Upper lobe of left lung (tissue), 6 donors: ENCODE measurements at places on chromosomes 12 and 14. TPM values are rescaled to one million over a fixed set of nuclear protein-coding genes. Genes with fewer than 3 reads are reported as not detected.

WDR89 gene
- total RNA-seq = 2.1 TPM

TNFAIP2 gene
- total RNA-seq = 205 TPM

DNA sequence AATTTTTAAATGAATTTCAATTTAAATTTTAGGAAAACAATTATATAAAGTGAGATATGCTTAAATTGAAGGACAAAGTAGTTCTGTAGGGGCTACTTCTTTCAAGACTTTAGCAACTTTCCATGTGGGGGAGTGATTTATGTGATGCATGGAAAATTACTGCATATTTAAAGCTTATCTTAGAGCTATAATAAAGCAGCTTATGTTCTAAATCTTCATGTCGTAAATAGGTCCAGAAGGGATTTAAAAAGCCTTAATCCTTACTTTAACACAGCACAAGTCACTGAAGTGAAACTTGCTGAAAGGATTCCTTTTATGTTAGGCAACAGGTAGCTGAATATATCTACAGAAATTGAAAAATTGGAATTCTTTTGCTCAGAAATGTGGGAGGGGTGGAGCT is 340.4 kb downstream of the NAV3 start:
- no peaks in the 10 kb centered on the region for H3K27me3 ChIP-seq
- H3K4me1 ChIP-seq = no peaks in the 10 kb centered on the region
- DNase-seq = no peak
- no peak overlapping the region for H3K4me3 ChIP-seq

GRCh38 chr14:61671082-61671481 is 24.2 kb upstream of the HIF1A start:
- H3K27me3 ChIP-seq = no peaks in the 10 kb centered on the region
- DNase-seq = no peak
- H3K4me3 ChIP-seq = no peak overlapping the region
- H3K27ac ChIP-seq = no peak overlapping the region
- no peaks in the 10 kb centered on the region for H3K36me3 ChIP-seq

- H3K4me3 ChIP-seq = no peak overlapping the region
- peaks cover 4% of the 10 kb centered on the region for H3K36me3 ChIP-seq
- no peak for DNase-seq
- H3K27me3 ChIP-seq = no peaks in the 10 kb centered on the region
- H3K4me1 ChIP-seq = peaks cover 39% of the 10 kb centered on the region
These were observed 5.1 kb downstream of the ARF6 start for GRCh38 chr14:49897965-49898364.

- no peak for DNase-seq
- H3K36me3 ChIP-seq = peaks cover 72% of the 10 kb centered on the region
- H3K27me3 ChIP-seq = no peaks in the 10 kb centered on the region
- no peak overlapping the region for H3K27ac ChIP-seq
- H3K4me1 ChIP-seq = peaks cover 55% of the 10 kb centered on the region
These were observed 7.5 kb downstream of the TMED2 start for GRCh38 chr12:123591702-123592481.
